Spleen (tissue), 13 donors: ENCODE measurements at places on chromosomes 1 and 21. TPM values are rescaled to one million over a fixed set of nuclear protein-coding genes. Genes with fewer than 3 reads are reported as not detected.

DNAH14 gene
- total RNA-seq = 6.3 TPM

OR2T33 gene
- not detected for total RNA-seq

RIIAD1 gene
- total RNA-seq = not detected

TSPAN1 gene
- total RNA-seq = not detected

SPATA1 gene
- 2.6 TPM for total RNA-seq
